ENCODE measurements at places on chromosomes 7 and 10.

DNA sequence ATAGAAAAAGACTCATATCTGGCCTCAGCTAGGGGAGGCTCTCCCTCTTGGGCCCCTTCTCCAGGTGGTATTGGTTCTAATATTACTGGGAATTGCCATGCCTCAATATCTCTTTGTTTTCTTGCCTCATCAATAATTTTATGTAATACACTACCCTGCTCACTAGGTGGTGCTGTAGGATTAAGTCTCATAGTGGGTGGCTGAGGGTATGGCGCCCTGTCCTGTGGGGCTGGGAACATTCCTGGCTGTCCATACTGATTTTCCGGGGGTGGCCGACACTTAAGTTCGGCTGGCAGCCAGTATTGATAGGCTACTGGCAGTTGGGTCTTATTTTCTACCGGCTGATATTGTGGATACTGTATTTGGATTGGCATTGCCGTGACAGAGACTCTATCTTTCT lies 9.0 kb upstream of the TAS2R3 start:
- no peak for DNase-seq

- DNase-seq: no peak
These were observed 162.2 kb downstream of the ELMO1 start for GRCh38 chr7:37286454-37286832.

GRCh38 chr10:99232360-99232999 lies 3.2 kb downstream of the HPSE2 start:
- DNase-seq: no peak

GRCh38 chr10:132607491-132607890 lies 69.9 kb downstream of the INPP5A start:
- no peak for DNase-seq

- no peak for DNase-seq
These were observed 165.9 kb upstream of the MYO3A start for GRCh38 chr10:25768167-25768566.

DNA sequence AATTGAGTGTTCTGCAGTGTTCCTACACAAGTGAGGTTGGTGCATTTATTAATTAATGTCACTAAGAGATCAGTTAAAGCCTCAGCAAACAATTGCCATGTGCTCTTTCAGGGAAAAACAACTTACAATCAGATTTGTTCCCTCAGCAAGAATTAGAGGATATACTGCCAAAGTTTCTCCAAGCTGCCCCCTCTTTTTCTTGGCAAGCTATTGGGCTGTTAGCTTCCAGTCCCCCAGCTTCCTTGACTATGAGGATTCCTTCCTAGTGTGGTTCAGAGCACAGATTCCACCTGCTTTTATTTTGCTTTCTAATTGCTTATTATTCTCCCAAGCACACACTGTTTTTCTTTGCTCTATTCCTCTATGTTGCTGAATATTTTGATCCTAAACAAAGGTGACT lies 112.7 kb downstream of the RBM20 start:
- no peak for DNase-seq

GRCh38 chr10:132551093-132551807 lies 13.7 kb downstream of the INPP5A start:
- DNase-seq: no peak

GRCh38 chr10:31875608-31876007 lies 53.0 kb downstream of the ARHGAP12 start:
- no peak for DNase-seq

GRCh38 chr7:1269336-1269890 lies 36.7 kb downstream of the UNCX start:
- no peak for DNase-seq

Data from NCI-H2107 (cell line).